CD4-positive, CD25-positive, alpha-beta regulatory T cell (primary cell): ENCODE measurements at places on chromosomes 12 and 14. TPM values are rescaled to one million over a fixed set of nuclear protein-coding genes. Genes with fewer than 3 reads are reported as not detected.

DNA sequence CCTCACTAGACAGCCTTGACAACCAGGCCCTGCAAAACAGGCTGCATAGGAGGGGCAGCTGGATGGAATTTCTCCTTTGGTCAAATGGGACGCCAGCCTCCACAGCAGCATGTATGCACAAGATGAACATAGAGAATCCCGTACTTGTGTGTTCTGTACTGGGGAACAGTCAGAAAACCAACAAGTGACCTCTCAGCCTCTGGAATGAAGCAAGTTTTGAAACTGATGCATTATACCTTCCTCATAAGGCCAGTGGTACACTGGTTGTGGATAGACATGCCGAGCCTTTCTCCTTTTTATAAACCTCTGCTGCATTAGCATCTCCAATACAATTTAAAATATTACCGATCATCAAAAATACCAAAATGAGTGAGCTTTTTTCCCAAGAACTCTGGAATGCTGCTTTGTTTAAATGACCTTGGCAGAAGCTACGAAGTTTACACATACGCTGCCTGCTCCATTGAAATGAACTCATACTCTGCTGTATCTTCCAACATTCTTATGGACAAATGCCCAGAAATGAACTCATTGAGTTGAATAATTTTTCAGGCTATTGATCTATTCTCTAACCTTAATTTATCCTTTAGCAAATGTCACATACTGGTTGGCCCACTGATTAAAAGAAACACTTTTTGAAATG is 47.6 kb upstream of the FERMT2 start:
- H3K4me1 ChIP-seq: no peaks in the 10 kb centered on the region
- no peak overlapping the region for H3K4me3 ChIP-seq
- no peak for DNase-seq
- H3K27me3 ChIP-seq: no peaks in the 10 kb centered on the region

GRCh38 chr14:75310295-75311111 is 31.9 kb downstream of the FOS start:
- no peak overlapping the region for H3K27ac ChIP-seq
- DNase-seq: no peak
- no peaks in the 10 kb centered on the region for H3K27me3 ChIP-seq
- H3K36me3 ChIP-seq: no peaks in the 10 kb centered on the region
- H3K4me1 ChIP-seq: peaks cover 4% of the 10 kb centered on the region
- H3K4me3 ChIP-seq: no peak overlapping the region

GRCh38 chr14:67674139-67674479 is 323 bp downstream of the VTI1B start:
- H3K36me3 ChIP-seq: peaks cover 17% of the 10 kb centered on the region
- H3K27me3 ChIP-seq: no peaks in the 10 kb centered on the region
- no peak for DNase-seq
- H3K4me1 ChIP-seq: peaks cover 31% of the 10 kb centered on the region
- H3K27ac ChIP-seq: peak overlapping the region; percentile 90

DNA sequence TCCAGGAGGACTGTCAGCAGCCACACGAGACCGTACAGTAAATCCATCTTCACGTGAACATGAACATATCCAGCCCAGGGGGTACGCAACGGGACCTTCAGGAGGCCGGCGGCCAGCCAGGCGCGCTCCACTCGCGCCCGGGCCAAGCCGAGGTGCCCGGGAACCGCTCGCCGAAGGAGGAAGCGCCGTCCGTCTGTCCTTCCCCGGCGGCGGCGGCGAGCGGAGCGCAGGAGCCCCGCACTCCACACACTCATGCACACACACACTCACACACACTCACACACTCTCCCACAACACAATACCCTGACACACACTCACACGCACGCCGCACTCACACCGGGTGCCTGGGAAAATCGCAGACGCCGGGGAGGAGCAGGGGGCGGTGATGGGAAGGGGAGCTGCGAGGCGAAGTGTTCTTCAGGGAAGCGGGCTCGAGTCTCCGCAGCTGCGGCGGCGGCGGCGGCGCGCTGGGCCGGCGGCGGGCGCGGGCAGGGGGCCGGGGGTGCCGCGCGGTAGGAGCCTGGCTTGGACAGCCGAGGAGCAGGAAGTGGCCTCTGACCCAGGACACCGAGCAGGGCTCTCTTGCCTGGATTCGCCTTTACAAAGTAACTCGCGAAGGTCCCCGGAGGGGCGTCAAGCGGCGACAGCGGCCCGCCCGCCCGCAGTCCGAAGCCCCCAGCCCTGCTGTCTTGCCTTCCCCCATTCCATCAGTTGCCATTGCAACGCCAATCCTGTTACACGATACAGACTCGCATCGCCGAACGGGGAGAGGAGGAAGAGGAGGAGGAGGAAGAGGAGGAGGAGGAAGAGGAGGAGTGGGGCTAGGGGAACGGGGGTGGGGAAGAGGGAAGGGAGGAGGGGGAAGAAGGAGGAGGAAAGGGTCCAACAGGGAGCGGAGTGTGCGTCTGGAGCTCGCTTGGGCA is 601 bp downstream of the MDGA2 start:
- no peak overlapping the region for H3K4me3 ChIP-seq
- H3K27me3 ChIP-seq: peaks cover 4% of the 10 kb centered on the region
- H3K36me3 ChIP-seq: no peaks in the 10 kb centered on the region
- DNase-seq: no peak
- H3K4me1 ChIP-seq: no peaks in the 10 kb centered on the region

GRCh38 chr14:76918256-76918781 is 92.1 kb downstream of the LRRC74A start:
- no peak for DNase-seq
- H3K4me3 ChIP-seq: no peak overlapping the region
- no peak overlapping the region for H3K27ac ChIP-seq
- peaks cover 25% of the 10 kb centered on the region for H3K4me1 ChIP-seq
- H3K36me3 ChIP-seq: no peaks in the 10 kb centered on the region
- no peaks in the 10 kb centered on the region for H3K27me3 ChIP-seq

DNA sequence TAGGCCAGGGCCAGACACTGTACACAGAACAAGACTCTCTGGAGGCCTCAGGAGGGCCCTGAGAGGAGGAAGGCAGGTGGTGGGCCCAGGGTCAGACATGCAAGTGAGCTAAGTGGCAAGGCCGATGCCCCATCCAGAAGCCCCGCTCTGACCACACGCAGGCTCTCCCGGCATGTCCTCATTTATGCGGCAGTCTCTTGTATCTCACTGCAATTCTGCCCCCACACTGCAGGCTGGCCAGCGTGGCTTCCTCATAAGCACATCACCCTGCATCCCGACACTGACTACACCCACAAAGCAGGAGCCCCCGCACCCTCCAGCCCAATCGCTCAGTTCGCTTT is 17.5 kb downstream of the SSH1 start:
- H3K27ac ChIP-seq: no peak overlapping the region
- no peaks in the 10 kb centered on the region for H3K27me3 ChIP-seq
- no peak for DNase-seq

GRCh38 chr14:26905229-26905628 is 307.4 kb upstream of the NOVA1 start:
- no peak for DNase-seq
- H3K4me1 ChIP-seq: no peaks in the 10 kb centered on the region
- no peaks in the 10 kb centered on the region for H3K36me3 ChIP-seq
- no peaks in the 10 kb centered on the region for H3K27me3 ChIP-seq

- no peak overlapping the region for H3K27ac ChIP-seq
- no peaks in the 10 kb centered on the region for H3K27me3 ChIP-seq
- peaks cover 7% of the 10 kb centered on the region for H3K36me3 ChIP-seq
- H3K4me1 ChIP-seq: peaks cover 26% of the 10 kb centered on the region
These were observed 1.3 kb downstream of the RNFT2 start for GRCh38 chr12:116739381-116739887.

DNA sequence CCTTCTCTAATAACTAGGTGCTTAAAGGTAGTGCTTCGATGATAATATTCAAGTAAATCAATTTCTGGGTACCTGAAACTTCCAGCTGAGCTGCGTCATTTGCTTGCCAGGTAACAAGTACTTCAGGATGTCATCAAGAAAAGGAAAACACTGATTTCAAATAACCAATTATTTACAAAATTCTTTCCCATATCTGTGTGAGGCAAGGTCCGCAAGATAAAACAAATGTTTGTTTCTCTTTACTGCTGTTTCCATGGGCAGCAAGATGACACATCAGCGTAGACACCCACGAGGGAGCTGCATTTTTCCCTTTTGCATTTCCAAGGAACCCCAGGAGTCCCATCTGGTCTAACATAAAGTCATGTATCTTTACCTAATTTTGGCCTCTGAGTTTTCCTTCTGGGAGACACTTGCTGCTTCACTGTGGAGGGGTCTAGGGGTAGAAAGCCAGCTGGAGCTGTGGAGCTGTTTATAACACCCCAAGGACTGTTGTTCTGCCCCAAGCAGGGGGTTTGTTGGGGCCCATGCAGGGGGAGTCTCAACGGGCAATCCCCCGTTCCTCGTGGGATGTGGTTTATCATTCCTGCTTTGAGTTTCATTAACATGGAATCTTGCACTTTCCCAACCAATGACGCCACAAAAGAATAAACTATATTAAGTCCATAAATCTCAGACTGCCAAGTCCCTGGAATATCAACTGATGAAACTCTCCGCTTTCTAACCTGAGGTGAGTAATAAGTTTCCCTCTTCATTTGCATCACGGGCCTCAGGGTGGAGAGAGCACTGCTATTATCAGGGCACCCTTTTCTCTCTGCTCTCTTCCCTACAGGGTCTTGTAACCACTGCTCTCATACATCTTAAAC is 112.8 kb upstream of the PELI2 start:
- no peaks in the 10 kb centered on the region for H3K36me3 ChIP-seq
- peaks cover 27% of the 10 kb centered on the region for H3K4me1 ChIP-seq
- peaks cover 4% of the 10 kb centered on the region for H3K27me3 ChIP-seq
- H3K4me3 ChIP-seq: peak overlapping the region; percentile 4
- no peak for DNase-seq
- H3K27ac ChIP-seq: no peak overlapping the region

RIMKLB gene
- 7.7 TPM for total RNA-seq

CLEC6A gene
- total RNA-seq: not detected

IGF1 gene
- total RNA-seq: not detected

DNA sequence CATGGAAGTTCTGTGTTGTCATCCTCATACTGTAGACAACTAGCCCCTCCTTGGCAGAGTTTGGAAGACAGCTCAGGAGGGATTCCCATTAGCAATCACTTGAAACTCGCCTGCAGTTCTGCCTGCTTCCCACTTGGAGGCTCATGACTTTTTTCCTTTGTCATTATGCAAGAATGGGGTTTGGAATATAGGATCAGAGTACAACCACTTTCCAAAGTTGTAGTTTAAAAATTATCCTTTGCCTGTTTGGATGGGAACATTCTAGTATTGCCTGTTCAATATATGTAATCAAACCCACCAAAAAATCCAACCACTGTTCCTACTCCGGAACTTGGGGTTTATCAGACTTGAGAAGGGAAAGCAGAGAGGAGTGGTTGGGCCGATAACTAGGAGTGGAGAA is 2.1 kb upstream of the GPD1 start:
- H3K4me3 ChIP-seq: no peak overlapping the region
- H3K4me1 ChIP-seq: no peaks in the 10 kb centered on the region
- no peak for DNase-seq
- no peak overlapping the region for H3K27ac ChIP-seq

- H3K27me3 ChIP-seq: no peaks in the 10 kb centered on the region
- DNase-seq: no peak
- H3K4me3 ChIP-seq: no peak overlapping the region
- H3K4me1 ChIP-seq: no peaks in the 10 kb centered on the region
- no peak overlapping the region for H3K27ac ChIP-seq
These were observed 31.8 kb downstream of the PKP2 start for GRCh38 chr12:32864731-32865130.

DPY19L2 gene
- total RNA-seq: 0.84 TPM

DNA sequence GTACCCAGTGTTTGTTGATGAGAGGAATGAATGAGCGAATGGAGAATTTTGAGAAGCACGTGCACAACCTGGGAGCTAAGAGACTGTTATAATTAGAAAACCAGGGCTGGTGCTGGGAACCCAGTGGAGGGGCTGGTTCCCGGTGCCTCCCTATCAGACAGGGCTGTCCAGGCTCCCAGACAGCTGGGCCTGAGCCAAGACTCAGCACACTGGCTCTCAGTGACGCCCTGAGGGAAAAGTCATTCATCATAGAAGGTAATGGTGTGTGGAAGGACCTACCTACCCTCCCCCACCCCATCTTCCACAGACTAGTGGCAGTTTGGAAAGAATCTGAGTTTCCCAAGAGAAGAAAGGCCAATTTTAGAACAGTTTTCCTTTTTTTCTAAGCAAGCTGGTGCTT is 34.7 kb downstream of the KCNA5 start:
- H3K27me3 ChIP-seq: peaks cover 3% of the 10 kb centered on the region
- no peak overlapping the region for H3K27ac ChIP-seq
- no peaks in the 10 kb centered on the region for H3K36me3 ChIP-seq
- no peak overlapping the region for H3K4me3 ChIP-seq
